CD4-positive, alpha-beta T cell treated with Interleukin-6 at 100 ng/mL for 8 hours (primary cell): ENCODE measurements at places on chromosomes 13 and 19.
A peak's percentile ranks its signal among the peaks of the same experiment; 100 is the strongest.

DNA sequence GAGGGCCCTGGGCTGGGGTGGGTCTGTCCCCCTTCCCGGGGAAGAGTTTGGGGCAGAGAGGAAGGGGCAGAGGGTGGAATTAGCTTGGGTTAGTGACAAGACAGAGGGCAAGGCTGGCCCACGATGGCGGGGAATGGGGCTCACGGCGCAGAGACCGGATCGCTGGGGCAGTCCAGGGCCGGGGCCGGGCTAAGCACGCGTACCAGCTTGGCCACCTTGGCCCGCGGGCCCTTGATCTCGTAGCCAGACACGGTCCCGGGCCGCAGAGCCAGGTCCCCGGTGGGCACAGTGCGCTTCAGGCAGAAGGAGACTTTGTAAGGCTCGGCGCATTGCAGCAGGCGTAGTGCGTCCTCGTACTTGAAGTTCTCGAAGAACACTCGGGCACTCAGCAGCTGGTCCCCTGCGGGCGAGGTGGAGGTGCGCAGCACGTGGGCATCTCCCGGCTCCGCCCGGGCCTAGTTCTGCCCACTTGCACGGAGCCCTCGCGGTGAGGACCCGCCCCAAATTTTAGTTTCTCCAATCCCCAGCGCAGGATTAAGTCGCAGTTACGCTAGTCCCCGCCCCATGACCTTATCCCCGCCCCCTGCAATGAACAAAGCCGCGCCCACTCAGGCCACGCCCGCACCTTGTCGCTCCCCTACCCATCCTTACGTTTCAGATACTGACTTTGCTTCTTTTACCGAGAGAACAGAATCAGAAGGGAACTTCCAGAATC lies 8.6 kb upstream of the HIPK4 start:
- DNase-seq, result peak; percentile 71

DNA sequence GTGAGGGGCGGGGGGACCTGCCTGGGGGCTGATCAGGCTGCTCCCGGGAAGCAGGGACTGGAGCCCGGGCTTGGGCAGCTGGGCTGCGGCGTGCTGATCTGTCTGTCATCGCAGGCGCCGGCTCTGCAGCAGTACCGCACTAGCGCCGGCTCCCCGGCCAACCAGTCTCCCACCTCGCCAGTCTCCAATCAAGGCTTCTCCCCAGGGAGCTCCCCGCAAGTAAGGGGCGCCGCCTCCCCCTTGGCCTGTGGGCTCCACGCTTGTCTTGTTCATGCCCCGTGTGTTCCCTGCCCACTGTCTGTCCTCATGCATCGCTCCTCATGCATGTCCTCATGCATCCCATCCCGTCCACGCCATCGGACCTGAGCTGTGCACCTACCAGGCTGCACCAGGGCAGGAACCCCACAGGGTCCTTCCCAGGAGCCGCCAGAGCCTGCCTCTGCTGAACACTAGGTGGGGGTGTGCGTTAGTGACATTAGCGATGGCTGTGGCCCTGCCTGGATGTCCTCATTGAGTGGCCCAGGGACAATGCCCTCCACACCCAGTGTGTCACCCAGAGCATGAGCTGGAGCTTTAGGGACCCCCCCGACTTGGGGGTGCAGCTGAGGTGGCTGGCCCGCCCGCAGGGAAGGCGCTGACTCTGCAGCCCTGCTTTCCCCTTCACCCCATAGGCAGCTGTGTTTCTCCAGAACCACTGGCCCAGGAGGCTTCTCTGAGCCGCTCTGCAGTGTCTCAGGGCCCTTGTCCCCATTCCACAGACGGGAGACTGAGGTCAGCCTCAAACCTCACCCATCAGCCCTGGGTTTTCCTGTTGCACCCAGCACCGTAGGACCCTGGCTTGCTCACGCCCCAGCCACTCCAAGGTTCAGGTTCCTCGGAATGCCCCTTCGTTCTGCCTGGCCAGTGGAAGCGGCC lies 19.5 kb downstream of the COMP start:
- DNase-seq, result no peak

DNA sequence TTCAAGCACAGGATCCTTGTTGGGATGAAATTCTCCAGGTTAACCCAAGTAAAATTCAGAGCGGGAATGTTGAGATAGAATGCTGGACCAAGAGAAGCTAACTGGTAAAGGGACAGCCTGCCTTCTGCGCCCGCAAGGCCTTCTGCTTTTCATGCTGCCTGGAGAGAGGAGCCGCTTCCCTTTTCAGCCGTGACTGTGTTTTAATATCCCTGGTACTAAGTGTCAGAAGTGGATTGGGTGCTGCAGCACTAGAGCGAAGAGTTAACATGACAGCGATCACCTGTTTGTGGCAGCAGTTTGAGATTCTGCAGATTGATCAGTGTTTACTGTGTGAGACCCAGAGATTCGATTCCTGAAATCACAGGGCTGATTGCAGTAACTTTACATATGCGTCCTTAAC lies 197.4 kb upstream of the ZNF536 start:
- no peak for DNase-seq

DNA sequence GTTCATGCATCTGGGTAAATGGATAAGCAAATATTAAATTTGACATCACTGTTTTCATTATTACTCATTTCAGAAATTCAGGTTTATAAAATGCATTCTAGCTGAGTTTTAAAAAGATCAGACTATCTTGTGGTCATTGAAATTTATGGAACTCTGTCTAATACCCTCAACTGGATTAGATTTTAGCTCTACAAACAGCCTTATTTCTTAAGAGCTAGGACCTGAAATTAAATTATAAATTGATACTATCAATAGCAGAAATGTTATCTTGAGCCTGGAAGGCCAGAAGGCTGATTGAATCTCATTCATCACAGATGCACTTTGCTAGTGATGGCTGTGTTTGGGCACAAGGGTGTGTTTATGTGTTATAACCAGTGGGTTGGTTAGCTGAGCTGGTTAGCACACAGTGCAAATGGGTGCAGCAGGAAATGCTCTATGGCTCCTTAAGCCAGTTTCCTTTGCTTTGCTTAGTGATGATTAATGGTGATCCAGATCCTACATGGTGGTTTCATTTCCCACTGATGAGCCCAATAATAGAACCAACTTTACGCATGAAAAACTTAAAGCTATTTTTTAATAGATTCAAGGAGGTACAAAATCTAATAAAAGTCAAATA lies 310.8 kb upstream of the KLF12 start:
- no peak for DNase-seq

GRCh38 chr13:35995136-35995535 lies 136.0 kb downstream of the DCLK1 start:
- DNase-seq, result no peak
